ENCODE measurements at places on chromosomes 7 and 10.

DNA sequence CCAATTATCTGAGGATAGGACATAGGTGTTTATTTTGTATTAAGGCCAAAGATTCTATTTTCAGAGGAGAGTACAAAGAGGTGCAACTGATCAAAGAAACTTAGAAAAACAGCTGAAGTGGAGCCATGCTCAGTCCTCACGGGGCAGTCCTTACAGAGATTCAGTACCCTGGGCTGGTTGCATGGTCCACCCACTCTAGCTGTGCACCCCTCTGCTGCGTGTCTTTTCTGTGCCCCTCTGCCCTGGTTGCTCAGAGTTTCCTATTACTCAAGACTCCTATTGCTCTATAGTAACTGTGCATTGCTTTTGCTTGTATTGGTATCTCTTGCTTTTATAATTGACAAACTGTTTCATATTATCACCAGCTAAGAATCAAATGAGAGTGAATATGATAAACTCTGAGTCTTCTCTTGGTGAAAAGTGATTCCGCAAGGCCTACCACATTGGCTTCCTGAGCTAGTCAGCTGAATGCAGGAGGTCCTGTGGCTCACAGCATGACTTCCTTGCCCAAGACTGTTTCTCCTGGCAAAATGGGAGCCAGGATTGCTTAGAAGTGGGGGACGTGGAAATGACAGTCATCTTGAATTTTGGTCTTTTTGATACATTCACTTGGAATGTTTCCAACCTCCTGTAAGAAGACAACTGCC lies 137.0 kb downstream of the GLCCI1 start:
- no peak for DNase-seq

DNA sequence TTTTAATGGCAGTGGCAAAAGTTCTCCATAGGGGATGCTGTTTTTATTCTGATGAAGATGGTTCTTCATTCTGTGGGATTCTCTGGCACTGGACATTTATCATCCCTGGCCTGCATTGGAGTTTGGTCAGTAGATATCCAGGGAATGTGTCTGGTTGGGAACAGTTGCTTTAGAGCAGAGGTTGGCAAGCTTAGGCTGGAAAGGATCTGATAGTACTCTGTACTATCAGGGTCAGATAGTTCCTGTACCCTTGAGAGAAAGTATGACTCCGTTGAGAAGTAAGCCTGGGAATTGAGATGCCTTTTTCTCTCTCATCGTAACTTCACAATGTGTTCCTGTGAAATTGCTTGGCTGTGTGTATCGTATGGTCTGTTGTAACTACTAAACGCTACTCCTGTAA lies 244.1 kb downstream of the POLR1F start:
- DNase-seq, result no peak

- no peak for DNase-seq
Measured at GRCh38 chr7:15396210-15397158, 165.3 kb downstream of the AGMO start.

GRCh38 chr7:116786791-116787443 lies 75.5 kb upstream of the CAPZA2 start:
- peak; percentile 18 for DNase-seq

DNA sequence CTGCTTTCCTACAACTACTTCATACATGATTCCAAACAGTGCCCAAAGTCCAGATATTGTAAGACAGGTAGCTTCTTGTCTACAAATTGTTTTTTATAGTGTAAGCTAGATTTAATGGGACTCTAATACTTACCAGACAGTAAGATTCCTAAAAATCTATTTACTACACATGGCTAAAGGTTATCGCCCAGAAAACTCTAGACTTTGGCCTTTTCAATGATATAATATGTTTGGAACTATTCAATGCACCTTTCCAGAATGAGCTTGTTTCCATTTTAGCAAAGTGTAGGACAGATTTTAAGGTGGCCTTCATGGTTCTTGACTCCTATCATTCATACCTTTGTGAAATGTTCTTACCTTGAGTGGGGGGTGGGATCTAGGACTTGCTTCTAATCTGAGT lies 951.0 kb downstream of the SORCS1 start:
- no peak for DNase-seq

- peak; percentile 56 for DNase-seq
Measured at GRCh38 chr10:34434119-34434594, 380.9 kb downstream of the PARD3 start.

- DNase-seq, result no peak
Measured at GRCh38 chr10:76969366-76969948, 668.2 kb downstream of the KCNMA1 start.

- no peak for DNase-seq
Measured at GRCh38 chr10:130368761-130369560, 232.8 kb downstream of the GLRX3 start.

GRCh38 chr10:91287276-91287675 lies 66.8 kb downstream of the PCGF5 start:
- DNase-seq, result no peak

DNA sequence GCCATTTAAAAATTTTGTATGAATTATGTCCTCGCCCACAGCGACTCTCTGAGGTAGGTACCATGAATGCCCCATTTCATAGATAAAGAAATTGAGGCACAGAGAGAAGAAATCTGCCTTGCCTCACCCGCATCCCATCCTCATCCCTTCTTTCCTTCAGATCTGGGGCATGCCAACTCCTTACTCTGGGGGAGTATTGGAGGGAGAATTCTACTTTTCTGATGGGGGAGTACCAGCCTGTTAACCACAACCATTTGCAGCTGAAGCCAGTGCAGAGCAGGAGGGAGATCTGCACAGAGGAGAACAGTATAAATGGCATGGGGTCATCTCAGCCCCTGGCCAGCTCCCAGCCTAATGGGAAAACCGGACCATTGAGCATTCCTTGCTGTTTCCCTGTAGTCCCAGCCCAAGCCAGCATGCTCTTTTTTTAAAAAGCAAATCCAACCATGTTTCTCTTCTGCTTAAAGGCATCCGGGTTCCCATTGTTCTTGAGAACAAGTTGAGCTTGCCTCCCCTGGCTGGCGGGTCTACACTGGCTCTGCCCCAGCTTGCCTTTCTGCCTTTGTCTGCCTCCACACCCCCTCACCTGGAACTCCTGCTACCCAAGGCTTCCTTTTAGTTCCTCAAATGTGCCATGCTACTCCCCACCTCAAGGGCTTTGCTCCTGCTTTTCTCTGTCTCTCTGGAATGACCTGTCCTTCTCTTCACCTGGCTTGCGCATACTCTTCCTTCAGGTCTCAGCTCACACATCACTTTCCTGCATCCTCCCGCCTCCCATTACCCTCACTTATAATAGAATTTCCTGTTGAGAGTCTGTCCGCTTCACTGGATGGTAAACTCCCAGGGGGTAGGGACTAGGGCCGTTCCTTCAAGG lies 8.8 kb upstream of the ZNF503 start:
- no peak for DNase-seq

GRCh38 chr7:133053321-133053891 lies 28.5 kb downstream of the CHCHD3 start:
- peak; percentile 88 for DNase-seq

GRCh38 chr10:47447705-47448104 lies 36.2 kb downstream of the ANXA8 start:
- DNase-seq, result no peak

DNA sequence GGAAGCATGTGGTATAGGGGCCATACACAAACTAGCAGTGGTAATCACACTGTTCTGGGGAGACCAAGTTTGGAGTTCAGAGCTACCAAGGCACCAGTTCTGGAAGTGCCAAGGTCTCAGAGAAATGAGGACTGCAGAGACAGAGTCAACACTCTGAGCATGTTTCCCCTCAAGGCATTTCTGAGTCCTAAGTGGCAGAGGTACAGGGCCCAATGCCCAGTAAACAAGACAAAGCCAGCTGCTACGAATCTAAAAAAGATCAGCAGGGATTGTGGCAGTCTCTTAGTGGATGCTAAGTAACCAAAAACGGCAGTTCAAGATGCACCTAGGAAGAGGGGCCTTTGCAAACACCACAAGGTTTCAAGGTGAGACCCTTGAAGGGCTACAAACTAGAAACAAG lies 271.9 kb downstream of the TNS3 start:
- peak; percentile 39 for DNase-seq

DNA sequence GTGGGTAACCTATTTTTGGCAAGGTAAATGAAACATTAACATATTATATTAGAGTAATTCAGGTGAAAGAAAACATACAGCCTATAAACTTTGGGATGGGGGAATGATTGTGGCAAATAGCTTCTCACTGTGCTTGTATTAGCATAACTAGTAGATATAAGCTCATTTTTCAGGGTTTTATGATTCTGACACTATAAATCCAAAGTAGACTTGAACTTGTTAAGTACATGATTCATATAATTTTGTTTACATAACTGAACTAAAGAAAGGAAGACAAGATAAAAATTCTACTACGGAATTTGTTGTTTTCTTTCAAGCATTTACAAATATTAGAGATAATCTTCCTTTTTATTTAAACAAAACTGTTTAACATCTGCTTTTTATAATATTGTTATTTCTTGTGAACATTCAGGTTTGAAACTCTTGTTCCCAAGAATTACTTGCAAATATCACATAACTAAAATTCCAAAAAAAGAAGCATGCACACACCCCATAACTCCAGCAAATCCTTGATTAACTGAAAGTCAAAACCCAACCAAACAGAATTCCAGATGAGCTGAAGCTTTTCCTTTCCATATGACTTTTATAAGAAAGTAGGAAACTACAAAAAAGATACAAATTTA lies 142.3 kb downstream of the JAZF1 start:
- no peak for DNase-seq

DNA sequence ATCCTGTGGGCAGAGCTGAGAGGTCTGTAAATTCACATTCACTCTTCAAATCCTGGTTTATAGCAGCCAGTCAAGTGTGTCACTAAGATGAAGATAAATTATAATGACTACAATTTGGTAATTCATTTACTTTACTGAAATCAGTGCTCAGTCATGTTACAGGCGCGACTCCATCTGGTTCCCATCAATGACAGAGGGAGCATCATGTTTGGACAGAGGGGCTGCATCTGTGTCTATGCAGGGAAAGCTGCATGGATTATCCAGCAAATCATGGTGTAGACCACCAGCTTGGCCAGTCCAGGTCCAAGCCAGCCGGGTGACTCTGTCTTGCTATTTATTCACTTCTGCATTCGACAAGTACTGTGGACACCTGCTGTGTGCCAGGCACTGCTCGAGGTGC lies 214.1 kb upstream of the ZNF32 start:
- DNase-seq, result no peak

GRCh38 chr7:86939197-86939814 lies 120.1 kb downstream of the ELAPOR2 start:
- peak; percentile 51 for DNase-seq

- DNase-seq, result no peak
Measured at GRCh38 chr7:110007320-110008063, 1083.4 kb upstream of the LRRN3 start.

- no peak for DNase-seq
Measured at GRCh38 chr7:116542618-116543017, 17.8 kb downstream of the CAV1 start.

DNA sequence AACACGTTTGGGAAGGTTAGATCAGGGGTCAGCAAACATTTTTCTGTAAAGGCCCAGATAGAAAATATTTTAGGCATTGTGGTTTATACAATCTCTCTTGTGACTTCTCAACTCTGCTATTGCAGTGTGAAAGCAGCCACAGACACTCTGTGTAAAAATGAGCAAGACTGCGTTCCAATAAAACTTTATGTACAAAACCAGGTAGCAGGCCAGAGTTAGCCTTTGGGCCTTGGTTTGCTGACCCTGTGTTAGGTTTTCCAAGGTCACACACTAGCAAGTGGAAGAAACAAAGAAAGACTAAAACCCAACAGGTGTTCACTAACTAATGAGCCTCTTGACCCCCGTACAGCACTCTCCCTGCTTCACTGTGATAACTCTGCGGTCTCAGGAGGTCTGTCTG lies 14.9 kb upstream of the PAXIP1 start:
- no peak for DNase-seq

DNA sequence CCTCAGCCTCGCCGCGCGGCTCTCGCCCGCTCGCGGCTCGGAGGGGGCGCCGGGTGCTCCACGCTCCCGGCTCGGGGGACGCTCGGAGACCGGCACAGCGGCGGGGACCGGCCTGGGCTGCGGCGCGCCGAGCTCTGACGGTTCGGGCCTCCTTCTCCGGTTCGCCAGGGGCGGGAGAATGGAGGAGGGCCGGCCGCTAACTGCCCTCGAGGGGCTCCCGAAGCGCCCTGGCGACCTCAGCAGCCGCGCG lies 232 bp upstream of the GRID1 start:
- DNase-seq, result no peak

DNA sequence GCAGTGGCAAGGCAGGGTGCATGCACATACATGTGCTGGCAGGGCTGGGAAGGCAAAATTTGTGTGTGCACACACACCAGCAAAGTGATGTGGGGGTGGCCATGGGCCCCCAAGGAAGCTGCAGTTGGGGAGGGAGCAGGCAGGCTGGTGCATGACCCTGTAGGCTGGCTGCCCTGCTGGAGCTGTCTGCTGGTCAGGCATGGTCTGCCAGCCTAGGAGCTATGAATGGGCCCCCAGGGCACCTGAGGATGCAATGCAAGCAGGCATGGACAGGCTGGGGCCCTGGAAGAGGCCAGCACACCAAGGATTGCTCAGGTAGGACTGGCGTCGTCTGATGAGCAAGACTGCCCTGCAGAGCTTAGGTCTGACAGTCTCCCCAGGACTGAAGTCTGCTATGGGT lies 18.2 kb upstream of the PPP1R3A start:
- DNase-seq, result no peak

DNA sequence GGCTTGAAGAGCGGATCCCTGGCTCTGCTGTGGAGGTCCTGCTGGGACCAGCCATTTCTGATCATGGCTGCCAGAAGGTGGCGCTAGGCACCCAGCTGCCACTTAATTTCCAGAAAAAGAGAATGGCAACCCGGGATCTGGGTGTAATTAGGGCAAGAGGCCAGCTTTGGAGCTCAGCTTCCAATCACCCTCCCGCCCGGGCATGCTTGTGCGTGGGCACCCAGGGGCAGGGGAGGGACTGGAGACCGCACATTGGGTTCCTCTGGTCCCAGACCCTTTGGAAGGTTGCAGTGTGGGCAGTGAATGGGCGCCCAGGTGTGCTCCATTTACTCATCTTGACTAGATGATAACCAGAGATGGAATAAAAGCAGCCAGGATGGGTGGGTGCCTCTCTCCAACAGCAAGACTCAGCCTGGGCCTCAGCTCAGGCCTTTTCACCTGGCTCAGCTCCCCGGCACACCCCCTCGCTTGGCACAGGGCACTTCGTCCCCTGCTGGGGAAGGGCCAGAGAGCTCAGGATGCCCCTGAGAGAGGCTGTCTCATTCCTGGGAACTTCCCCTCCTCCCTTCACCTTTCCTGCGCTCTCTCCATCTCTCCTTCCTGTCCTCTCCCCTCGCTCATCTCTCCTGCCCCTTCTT lies 14.7 kb downstream of the FAM241B start:
- DNase-seq, result peak; percentile 30

- DNase-seq, result no peak
Measured at GRCh38 chr7:148607151-148607661, 16.6 kb downstream of the C7orf33 start.
